ENCODE measurements at places on chromosomes 2 and 18. TPM values are rescaled to one million over a fixed set of nuclear protein-coding genes. Genes with fewer than 3 reads are reported as not detected.

DNA sequence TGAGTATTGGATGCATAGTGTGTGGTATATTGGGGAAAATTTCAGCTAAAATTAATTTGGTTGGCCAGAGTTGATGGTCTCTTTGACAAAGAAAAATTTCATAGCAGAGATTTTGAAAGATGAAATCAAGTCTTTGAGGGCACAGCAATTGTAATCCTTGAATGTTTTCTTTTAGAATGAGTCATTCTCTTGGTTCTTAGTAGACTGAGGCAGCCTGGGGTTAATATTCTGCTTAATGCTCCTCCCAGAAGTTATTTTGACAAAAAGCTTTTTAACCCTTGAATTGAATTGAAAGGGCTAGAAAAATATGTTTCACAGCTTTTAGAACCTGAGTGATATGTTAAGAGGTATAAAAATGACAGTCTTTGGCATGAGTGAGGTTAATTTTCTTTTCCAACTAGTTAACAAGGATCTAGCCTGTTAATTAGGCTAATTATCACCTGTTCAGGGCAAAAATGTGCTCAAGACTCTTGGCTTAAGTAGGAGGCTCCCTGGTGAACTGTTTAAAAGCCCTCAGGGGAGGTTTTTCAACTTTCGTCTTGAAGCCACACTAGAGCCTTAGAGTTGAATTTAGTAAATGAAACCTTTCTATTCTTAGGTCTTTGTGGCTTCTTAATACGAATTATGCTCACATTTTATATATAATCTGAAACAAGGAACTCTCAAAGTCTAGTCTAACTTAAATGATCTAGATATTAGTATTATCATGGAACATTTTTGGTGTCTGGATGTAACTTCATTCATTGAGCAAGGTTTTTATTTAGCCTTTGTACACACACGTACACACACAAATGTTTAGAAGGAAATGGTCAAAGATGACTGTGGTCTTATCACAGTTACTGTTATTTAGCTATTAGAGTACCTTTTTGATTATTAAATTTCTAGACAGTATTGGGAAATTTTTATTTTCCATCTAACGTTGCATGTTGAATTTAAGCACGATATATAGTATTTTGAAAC lies 272.5 kb downstream of the ZNF407 start:
- DNase-seq: no peak

GRCh38 chr2:52036024-52036423 lies 1004.1 kb upstream of the NRXN1 start:
- no peak for DNase-seq

- DNase-seq: no peak
Measured at GRCh38 chr2:206259376-206260187, 14.9 kb upstream of the ZDBF2 start.

DNA sequence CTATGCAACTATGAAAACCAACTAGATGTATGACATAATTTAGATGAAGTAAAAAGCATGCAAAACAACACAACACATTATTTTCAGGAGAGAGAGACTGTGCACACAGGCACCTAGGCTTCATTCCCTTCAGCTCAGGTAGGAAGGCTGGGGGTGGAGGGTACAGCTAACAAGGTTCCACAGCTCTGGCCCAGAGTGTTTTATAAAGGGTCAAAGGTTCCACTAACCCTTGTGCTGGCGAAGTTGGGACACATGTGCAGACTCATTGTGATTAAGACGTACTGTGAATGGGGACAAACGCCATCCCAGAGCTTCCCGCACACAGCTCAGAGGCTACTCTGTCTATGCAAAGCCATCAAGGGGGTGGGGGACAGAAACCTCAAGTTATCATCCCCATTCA lies 19.1 kb downstream of the CCDC93 start:
- no peak for DNase-seq

DNA sequence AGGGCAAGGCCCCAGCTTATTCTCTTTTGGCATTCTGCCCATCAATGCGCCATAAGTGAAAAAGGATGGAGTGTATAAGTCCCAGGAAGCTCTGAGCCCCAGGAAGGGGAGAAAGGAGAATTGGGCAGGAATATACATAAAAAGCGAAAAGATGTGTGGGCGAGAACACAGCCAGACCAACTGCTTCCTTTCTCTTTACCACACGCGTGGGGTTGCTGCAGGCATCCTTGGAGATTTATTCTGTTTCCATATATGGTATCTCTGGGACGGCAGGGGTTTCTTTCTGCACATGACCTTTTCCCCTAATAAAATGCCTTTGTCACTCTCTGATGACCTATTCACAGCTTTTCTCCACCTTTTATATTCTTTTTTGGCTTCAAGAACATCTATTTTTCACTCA lies 440.5 kb downstream of the NBAS start:
- DNase-seq: no peak

DNA sequence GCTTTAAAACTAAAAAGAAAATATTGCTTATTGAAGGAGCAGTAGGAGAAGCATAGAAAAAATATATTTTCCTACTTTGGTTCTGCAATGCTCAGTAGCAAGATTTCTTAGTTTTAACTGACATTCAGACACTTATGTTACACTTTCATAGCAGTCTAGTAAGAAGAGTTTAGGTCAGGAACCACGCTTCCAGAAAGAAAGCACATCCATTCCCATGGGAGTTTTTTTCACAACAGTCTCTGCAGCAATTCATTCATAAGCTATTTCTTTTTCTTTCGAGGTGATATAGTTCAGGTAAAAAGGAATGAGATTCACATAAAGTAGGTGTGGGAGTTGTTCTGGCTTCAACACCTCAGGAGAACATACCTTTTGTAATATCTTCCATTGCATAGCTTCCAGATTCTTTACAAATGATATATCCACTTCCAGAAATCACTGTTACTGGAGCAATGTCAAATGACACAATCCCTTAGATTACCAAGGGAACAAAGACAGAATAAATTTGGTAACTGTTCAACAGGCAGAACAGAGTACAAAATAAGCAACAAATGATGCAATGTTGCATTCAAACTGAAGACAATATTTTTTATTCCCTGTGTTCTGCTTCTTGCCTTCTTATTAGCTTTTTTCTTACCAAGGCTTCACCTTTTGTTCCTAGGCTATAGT lies 95.2 kb upstream of the GULP1 start:
- DNase-seq: no peak

DNA sequence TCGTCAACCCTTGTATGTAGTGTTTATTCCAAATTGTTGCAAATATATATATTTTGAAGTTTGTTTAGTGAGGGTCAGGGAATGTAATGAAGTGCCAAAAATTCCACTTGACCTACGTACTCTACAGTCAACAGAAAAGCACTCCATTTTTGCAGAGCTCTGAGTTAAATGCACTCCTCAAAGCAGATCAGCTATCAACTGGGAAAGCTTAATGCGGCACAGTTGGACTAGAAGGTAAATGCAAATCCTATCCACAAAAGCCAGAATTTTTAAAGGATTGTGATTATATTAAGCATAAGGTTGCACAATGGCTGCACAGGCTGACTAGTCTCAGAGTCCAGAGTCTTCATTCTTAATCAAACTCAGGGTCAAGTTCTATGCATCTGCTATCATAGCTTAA lies 577.1 kb downstream of the ARHGAP15 start:
- DNase-seq: no peak

GRCh38 chr2:149313512-149313972 lies 16.8 kb upstream of the LYPD6 start:
- DNase-seq: no peak

DNA sequence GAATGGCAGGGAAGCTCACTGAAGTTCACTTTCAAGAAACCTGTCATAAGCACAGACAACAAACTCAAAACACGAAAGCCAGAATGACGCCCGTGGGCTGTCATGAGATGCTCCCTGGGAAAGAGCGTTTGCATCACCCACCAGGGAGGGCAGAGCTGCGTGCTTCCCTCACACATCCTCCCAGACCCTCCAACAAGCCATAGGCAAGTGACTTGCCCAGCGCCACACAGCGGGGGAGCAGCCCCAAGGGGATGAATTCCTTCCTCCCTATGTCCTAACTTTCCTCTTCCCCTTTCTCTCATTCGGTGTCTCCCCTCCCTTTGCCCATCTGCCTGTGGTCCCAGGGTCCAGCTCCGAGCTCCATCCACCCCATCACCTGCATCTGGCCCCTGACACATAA lies 10.7 kb downstream of the BIN1 start:
- DNase-seq: no peak

GRCh38 chr18:49321271-49321670 lies 139.2 kb downstream of the DYM start:
- DNase-seq: no peak

GRCh38 chr2:183024339-183025095 lies 13.7 kb downstream of the NCKAP1 start:
- DNase-seq: peak; percentile 41

GRCh38 chr2:212961255-212961654 lies 190.2 kb downstream of the IKZF2 start:
- no peak for DNase-seq

GRCh38 chr2:25951071-25951547 lies 31.2 kb downstream of the KIF3C start:
- DNase-seq: peak; percentile 21

DNA sequence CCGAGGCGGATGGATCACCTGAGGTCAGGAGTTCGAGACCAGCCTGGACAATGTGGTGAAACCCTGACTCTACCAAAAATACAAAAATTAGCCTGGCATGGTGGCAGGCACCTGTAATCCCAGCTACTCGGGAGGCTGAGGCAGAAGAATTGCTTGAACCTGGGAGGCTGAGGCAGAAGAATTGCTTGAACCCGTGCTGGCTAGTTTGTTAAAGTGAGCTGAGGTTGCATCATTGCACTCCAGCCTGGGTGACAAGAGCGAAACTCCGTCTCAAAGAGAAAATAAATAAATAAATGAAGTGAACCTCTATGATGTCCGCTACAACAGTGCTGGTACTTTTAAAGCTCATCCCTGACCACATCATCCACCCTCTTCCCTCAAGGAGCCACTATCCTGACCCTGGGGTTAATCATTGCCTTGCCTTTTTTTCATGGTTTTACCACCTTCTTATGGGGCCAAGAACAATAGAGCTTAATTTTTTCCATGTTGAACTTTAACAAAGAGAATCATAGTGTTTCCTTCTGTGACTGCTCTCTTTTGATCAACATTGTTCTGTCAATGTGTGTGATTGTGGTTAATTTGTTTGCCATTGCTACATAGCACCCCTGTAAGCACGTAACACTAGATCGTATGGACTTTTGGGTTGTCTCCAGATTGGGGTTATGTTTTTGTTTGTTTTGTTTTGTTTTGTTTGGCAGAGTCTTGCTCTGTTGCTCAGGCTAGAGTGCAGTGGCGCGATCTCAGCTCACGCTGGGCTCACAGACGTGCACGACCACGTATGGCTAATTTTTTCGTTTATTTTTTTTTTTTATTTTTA lies 17.1 kb upstream of the ATRAID start:
- no peak for DNase-seq

DNA sequence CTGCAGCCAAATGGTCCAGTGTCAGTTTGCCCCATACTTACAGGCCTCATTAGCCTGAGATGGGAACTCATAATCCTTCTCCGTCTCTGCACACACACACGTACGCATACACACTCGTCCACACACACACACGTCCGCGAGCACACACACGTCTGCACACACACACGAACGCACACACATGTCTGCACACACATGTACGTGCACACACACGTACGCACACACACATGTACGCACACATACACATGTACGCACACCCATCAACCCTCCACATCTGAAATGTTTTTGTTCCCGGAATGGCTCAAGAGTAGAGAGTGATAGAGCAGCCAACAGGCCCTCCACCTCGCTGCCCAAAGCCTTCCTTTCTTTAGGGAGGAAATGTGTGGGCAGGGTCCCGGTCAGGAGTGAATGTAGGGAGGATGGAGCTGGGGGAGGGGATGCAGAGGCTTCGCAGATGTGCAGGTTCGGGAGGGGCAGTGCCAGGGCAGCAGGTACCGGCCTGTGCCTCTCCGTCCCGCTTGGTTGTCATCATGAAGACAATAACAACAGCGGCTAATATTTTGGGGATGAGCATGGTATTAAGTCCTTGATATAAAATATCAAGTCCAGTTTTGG lies 52.7 kb downstream of the PTGR3 start:
- DNase-seq: no peak

GRCh38 chr2:88227446-88227845 lies 57.3 kb downstream of the THNSL2 start:
- DNase-seq: no peak

DNA sequence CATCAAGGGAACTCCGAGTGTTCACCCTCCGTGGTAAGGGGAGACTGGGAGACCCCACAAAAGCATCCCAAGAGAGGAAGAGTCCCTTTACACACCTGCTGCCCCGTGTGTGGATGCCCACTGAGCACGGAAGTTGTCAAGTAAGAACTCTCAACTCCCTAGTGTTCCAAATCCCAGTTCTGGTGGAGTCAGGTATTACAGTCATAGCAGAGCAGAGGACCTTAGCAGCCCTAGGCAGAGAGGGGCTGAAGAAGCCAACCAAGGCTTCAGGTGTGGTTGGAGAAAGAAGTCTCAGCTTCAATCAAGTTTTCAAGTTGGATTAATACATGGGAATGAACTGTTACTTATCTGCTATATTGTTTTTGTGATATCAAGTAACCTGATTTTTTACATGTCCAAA lies 512.5 kb downstream of the RNF144A start:
- DNase-seq: no peak

GRCh38 chr2:196183528-196184231 lies 12.3 kb upstream of the STK17B start:
- DNase-seq: no peak

DNA sequence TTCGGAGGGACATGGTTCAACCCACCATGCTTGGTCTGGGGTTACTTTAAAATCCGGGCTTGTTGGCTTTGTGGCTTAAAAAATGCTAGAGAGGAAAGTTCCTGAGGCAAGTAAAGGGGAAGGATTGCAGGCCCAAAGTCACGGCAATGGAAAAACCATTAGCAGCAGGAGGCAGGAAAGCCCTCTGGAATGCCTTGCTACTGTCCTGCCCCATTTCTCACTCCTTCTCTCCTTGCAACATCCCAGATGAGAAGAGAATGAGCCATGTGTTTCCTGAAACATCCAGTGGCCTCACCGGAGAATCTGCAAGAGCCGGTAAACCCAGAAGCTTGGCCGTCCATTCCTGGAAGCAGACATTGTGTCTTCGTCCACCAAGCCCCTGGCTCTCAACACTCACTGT lies 97.4 kb upstream of the LCLAT1 start:
- DNase-seq: peak; percentile 50

SLC4A5 gene
- 0.16 TPM for polyA plus RNA-seq

PPP1R1C gene
- polyA plus RNA-seq: 0.27 TPM

OSBPL1A gene
- 20.1 TPM for polyA plus RNA-seq

KIF1A gene
- polyA plus RNA-seq: 0.01 TPM

TNS1 gene
- polyA plus RNA-seq: 35.6 TPM

Measured in BJ (cell line).